ENCODE measurements at places on chromosomes 7 and 10.

DNA sequence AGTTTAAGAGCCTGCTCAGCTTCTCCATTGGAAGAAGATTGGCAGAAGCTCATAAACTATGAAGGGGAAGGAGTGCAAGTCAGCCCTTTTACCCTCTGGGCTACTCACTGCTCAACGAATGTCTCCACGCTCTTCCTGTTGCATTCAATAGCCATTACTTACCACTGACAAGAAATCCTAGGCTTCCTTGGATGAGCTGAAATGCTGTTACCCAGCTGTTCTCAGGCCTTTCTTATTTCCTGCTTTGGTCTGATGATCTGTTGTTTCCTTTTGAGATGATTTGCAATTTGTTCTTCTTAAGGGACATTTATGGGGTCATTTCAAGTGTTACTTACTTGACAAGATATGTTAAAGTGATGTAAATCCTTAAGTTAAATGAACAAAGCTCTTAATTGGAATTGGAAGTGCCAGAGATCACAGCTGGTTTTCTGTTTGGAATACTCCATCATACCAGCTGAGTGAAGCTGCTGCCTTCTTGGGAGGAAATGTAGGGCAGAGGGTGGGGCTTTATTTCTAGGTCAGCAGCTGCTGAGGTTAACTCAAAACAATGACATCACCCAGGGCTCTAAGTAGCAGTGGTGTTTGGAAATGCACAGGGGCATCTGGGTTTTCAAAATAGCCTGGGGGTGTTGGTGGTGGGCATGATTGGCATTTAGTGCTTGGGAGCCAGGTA, 170.0 kb downstream of the PRKCQ start:
- no peak for DNase-seq

GRCh38 chr10:114157912-114158311, 16.1 kb downstream of the CCDC186 start:
- no peak for DNase-seq

- peak; percentile 77 for DNase-seq
These were observed at the start of gene SEMA3D for GRCh38 chr7:85186521-85187241. SEMA3D (minus strand) TSS chr7:85187056; CDS start chr7:85121891, 65,165 bp downstream.

GRCh38 chr7:107746006-107746405, 2.1 kb downstream of the CBLL1 start:
- no peak for DNase-seq

GRCh38 chr10:59865101-59865500, 41.3 kb downstream of the CCDC6 start:
- DNase-seq = peak; percentile 61

DNA sequence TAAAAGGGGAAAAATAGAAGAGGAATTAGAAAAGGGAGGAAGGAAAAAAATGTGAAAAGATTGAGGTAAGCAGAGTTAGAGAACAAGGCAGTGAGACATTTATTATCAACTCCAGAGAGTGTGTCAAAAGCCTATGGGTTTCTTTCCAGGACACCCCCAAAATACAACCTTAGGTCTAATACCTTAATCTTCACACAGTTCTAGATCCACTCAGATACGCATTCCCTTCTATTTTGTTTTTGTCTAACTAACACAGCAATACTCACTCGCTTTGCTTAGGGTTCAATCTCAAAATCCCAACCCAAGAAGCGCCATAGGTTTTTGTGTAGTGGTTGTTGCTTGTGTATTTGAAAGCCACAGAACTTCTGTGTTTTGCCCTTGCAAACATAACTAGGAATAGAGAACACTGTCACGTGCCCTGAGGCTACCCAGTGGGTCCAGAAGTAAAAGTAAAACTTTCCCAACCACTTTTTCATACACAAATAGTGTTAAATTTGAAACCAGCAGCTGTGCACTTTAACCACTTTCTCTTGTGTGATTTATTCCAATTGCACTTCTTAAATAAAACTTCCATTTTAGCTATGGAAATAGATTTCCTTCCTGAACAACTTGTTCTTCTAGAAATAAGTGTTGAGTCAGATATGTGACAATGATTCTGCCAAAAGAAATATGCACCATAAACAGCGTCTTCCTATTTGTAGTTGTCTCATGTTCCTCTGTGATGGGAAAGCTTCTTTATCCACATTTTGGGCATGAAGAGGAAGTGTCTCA, 414.7 kb upstream of the GHITM start:
- DNase-seq = no peak

GRCh38 chr7:99392046-99392445, 16.4 kb downstream of the PDAP1 start:
- DNase-seq = no peak

DNA sequence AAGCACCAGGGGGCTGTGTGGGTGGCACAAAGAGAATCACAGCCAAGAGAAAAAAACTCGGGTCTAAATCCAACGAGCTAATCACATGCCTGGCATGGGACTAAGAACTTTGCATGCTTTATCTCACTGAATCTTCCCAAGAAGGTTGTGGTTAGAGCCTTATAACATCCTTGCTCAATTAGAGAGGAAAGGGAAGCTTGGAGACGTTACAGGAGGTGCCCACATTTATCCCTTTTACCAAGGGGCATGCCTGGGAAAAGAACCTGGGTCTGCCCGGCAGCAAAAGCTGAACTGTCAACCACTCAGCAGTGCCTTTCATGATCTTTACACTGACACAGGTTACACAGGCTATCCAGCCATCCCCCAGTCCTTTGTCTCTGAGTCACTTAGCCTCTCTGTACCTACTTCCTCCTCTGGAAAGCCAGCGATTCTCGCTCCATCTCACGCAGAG, 190.1 kb downstream of the PRPF18 start:
- no peak for DNase-seq

- peak; percentile 7 for DNase-seq
These were observed 1.9 kb upstream of the ARID5B start for GRCh38 chr10:61899663-61899996.

DNA sequence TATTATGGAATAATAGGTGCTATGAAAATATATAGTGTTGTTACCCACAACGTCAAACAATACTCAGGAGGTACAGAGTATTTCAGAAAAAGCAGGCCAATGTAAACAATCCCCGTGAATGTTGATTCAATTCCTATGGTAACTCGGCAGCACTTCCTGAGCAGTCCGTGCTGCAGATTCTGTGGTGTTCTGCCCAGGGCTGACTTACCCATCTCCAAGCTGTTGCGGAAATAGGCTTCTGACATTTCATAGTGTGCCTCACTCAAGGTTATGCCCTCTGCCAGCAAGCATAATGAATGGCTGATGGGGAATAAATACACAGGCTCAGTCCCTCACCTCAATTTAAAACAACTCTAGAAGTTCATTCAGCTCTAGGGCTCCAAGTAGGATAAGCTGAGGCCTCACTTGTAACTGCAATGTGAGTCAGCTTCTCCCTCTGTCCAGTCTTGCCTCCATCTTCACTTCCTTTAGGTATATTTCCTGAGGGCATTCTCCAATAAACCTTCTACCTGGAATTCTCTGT, 177.6 kb downstream of the GNAI1 start:
- peak; percentile 57 for DNase-seq

DNA sequence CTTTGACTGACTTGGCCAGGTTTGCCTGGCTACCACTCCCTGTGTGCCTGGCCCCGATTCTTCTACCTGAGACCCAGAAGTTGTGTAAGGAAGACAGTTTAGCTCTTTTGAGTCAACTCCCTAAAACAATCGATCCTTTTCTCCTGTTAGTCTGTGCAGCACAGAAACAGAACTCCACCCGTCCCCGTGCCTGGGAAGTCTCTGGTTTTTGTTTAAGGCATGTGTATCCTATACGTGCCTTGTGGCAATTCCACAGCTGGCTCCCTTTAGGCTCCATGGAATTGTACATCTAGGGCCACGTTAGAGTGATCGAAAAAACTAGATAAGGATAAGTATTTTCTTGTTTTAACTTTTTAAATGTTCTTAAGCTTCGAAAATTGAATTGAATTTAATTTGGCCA, 131.6 kb downstream of the BICC1 start:
- DNase-seq = no peak

DNA sequence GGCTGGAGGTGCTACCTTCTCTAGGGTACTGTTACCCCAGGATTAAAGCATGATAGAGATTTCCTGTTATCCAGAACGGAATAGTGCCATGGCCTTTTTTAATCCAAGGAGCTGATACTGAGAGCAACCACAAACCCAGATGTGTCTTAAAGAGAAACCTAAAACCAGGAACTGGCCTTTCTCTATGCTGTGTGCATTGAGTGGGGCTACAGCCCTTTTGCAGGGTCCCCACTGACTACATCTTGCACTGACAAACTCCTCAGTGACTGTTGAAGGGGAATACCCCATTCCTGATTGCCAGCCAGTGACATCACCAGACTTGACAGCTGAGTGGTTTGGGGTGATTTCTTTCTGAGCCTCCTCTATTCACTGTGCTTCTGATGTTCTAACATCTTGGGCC, 81.9 kb upstream of the CAPZA2 start:
- DNase-seq = no peak

DNA sequence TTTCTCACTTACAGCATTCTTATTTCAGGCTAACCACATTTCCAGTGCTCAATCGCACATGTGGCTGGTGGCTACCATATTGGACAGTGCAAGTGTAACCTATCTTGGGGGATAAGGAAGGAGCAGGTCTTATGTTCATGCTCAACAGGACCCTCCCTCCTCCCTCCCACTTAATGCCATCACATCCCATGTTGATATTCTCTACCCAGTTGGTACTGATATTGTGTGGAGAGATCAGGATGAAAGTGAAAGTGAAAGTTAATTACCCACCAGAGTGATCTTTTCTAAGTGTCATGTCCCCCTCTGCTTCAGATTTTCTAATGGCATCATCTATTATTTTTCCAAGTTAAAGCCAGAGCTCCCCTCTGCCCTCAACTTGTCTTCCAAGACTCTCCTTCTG, 91.6 kb downstream of the BMPER start:
- no peak for DNase-seq

GRCh38 chr7:42913591-42913990, 1.7 kb upstream of the C7orf25 start:
- DNase-seq = no peak

DNA sequence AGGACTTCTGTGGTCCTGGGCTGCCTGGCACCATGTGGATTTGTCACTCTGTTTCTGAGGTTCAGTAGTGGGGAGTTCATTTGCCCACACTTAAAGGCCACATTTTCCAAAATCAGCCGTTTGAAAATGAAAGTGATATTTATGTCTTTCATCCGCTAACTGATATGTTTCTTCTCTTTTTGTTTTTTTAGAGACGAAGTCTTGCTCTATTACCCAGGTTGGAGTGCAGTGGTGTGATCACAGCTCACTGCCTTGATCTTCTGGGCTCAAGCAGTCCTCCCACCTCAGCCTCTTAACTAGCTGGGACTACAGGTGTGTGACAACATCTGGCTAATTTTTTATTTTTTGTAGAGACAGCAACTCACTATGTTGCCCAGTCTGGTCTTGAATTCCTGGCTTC, 58.6 kb downstream of the EBLN1 start:
- no peak for DNase-seq

GRCh38 chr7:81158189-81158588, 239.3 kb upstream of the SEMA3C start:
- DNase-seq = peak; percentile 43

DNA sequence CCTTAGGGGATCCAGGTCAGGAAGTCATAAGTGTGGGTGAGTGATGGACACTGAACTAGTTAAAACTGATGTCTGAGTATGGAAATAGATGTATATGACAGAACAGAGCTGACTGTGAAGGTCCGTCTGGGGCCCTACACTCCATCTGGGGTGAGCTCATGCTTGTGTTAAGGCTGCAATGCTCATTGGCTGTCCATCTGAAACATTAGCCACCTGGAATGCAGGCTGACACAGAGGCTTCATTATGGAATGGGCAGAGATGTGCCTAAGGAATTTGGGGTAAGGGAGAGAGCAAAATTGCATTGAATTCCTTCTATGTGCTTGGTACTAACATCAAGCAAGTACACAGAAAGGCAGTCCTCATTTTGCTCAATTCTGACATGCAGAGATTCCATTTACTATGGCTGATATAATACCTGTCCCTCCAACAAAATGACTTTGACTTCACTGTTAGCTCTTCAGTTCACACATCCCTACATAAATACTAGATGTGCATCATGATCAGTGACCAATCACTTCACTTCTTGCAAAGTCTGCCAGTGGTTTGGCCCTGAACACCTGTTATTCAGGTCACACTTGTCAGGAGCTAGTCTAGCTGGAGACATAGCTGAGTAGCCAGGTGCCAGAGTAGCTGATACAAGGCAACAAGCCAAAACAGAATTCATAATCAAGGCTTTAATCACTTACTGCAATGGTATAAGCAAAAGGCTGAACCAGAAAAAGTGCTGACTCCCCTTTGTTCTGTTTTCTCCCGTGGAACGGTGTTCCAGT, 128.9 kb upstream of the VWC2 start:
- DNase-seq = no peak

DNA sequence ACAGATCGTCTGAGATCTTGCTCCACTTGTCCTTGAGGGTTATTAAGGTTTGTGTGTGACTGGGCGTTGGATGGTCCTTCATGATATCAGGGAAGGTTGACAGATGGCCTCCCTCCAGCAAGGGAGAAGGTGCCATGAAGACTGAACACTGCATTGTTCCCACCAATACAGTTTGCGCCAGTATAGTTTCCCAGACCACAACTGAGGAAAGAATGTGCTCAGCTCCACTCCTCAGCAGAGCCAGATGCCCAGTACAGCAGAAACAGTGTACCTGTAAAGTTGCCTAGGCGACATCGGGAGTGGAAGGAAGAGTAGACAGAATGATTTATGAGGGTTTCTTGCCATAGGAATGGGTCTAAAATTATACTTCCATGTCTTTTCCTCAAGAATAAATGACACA, 137.5 kb downstream of the ST7 start:
- no peak for DNase-seq

DNA sequence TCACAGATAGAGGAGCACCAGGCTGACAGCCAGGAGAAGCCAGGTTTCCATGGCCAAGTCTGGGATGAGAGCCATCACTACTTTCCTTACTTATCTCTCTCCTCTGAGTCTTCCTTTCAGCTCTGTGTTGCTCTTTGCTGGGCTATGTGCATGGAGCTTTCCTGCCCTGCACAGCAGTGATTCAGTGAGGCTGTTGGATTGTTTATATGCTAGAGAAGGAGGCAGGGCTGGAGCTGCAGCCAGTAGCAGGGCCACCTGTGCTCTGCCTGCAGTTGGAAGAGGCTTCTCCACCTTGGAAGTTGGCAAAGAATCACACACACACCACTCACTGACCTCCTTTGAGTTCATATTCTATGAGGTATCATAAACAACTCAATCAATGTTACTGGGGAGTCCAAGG, at the start of gene CYP3A4:
CYP3A4 (minus strand) TSS at position 178 of the 400 bp plus-strand sequence; CDS start at position 75, 103 bp downstream.
- DNase-seq = no peak

- DNase-seq = no peak
These were observed 143.3 kb downstream of the PKD1L1 start for GRCh38 chr7:47804767-47805545.

DNA sequence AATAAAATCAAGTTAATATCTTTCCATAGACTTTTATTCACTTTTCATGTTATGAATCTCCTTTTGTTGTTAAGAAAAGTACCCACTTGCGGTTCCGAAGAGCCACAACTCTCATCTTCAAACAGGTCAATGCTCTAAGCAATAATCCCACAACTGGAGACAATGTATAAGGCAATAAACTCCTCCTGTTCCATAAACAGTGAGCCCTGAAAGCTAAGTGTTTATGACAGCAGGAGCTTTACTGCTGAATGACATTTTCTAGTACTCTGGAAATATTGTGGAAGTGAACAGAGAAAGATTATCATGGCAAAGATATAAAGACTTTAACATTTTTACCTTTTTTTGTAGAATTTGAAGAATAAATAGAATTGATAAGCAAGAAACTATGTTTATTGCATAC, 213.5 kb upstream of the MBL2 start:
- no peak for DNase-seq

- DNase-seq = no peak
These were observed 80.8 kb upstream of the MKX start for GRCh38 chr10:27826369-27826768.

- no peak for DNase-seq
These were observed 6.0 kb downstream of the TEX47 start for GRCh38 chr7:88789480-88790064.
